ENCODE measurements at places on chromosomes 2 and 18.

GRCh38 chr2:238053191-238053776 is 7.5 kb upstream of the SCLY start:
- no peak for DNase-seq

GRCh38 chr18:10842861-10843260 is 306.5 kb downstream of the PIEZO2 start:
- DNase-seq = no peak

- DNase-seq = no peak
Measured at GRCh38 chr2:19900931-19901441, 797 bp downstream of the TTC32 start.

DNA sequence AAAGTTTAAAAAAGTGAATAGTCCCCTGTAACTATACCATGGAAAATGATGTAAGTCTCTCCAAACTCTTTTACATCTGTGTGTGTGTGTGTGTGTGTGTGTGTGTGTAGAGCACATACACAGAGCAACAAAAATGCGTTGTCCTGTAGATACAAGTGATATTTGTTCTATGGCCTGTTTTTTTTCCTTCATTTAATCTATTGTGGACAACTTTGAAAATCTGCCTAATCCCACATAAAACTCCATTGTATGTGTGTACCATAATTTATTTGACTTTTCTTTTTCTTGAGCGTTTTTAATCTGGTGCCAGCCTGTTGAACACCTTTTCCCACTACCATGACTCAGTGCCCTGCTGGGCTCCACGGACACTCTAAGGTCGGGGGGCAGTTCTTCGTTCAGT is 52.3 kb upstream of the ELOA2 start:
- no peak for DNase-seq

GRCh38 chr2:27308359-27308881 is at the start of gene UCN:
Gene UCN, minus strand, starts transcription at chr2:27308445. Its CDS starts 550 bp downstream, at chr2:27307895.
- DNase-seq = no peak

DNA sequence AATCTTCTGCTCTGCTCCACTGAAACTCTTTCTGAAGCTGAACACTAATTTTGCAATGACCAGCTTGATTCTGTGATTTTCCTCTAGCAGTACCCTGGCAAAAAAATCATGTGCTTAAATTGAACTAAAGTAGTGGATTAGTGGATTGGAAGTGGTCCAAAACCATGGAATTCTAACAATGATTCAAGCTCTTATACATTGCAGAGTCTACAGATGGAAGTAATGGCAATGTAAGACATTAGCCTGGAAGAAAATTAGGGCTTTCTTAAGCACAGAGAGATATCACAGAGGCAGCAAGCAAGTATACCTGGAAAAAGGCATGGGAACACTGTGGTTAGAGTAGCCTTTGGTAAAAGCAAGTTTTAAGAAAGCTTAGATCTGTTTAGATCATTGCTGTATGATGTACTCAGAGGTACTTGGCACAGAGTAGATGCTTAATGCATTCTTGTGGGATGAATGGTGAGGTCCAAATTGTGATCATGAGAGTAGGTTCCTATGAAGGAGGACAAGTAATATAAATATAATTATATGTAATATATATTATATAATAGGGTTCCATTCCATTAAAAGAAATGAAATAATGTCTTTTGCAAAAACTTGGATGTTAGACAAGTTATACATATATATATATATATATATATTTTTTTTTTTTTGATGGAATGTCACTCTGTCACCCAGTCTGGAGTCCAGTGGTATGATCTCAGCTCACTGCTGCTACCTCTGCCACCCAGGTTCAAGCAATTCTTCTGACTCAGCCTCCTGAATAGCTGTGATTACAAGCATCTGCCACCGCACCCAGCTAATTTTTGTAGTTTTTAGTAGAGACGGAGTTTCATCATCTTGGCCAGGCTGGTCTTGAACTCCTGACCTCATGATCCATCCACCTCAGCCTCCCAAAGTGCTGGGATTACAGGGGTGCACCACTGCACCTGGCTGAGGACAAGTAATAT is 172.2 kb upstream of the SCN7A start:
- DNase-seq = no peak

DNA sequence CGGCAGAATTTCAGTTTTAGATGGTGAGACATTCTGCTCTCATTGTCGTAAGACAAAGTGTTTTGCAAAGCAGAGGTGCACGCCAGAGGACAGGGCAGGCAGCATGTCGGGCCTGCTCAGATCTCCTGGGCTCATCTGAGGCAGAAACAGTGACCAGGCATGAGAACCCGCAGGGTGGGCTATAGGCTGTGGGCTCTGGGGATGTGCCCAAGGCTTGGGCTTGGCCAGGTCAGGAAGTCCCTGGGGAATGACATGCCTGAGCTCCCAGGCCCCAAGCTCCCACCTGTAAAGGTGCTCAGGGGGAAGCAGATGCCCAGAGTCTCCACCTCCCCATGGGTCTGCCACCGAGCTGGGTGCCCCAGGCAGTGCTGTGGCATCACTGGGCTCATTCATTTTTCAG is 35.3 kb downstream of the INHBB start:
- DNase-seq = no peak

DNA sequence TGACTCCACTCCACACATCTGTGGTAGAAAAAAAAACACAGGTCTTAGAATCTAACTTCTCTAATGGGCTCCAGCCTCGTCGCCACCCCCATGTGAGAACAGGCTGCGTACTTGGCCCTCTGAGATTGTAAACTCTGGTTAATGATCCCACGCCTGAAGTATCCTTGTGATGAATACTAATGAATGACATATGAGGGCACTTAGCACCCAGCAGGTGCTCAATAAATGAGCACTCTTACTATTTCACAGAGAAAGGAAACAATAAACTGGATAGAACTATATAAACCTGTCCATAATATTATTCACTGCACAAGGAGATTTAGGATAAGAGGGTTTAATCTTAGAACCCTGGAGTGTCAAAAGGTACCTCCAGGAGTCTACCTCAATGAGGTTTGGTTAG is 310.1 kb upstream of the HNRNPA3 start:
- no peak for DNase-seq

DNA sequence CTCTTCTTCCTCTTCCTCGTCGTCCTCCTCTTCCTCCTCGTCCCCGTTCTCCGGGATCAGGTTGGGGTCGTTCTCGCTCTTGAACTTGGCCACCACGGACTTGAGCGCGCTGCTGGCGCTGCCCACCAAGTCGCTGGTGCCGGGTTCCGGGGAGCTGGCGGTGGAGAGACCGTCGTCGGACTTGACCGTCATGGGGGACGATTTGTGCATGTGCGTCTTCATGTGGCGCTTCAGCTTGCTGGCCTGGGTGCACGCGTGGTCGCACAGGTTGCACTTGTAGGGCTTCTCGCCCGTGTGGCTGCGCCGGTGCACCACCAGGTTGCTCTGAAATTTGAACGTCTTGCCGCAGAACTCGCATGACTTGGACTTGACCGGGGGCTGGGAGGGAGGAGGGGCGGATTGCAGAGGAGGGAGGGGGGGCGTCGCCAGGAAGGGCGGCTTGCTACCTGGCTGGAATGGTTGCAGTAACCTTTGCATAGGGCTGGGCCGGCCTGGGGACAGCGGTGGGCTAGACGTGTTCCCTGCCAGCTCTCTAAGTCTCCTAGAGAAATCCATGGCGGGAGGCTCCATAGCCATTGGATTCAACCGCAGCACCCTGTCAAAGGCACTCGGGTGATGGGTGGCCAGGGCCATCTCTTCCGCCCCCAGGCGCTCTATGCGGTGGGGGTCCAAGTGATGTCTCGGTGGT is 91.9 kb downstream of the BCL11A start:
- DNase-seq = no peak

DNA sequence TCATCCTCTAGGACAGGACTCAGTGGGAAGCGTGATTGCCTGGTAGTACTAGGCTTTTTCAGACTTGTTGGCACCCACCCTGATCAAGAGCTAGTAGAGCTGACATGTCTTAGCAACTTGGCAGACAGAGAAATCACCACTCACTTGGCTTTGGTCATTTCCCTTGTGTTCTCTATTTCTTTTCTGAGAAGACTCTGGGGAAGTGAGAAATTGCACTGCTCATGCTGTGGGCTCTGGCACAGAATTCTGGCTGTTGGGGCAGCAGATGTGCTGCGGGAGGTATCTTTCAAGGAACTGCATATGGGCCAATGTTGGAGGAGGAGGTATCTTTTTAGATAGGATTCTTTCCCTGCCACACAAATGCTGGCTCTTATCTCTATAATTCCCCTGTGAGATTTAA is 529.1 kb upstream of the MEX3C start:
- no peak for DNase-seq

- no peak for DNase-seq
Measured at GRCh38 chr2:220833446-220833845, 738.7 kb downstream of the EPHA4 start.

GRCh38 chr2:104215269-104216161 is 638.4 kb upstream of the POU3F3 start:
- no peak for DNase-seq

- no peak for DNase-seq
Measured at GRCh38 chr2:152620985-152621384, 96.3 kb downstream of the PRPF40A start.

DNA sequence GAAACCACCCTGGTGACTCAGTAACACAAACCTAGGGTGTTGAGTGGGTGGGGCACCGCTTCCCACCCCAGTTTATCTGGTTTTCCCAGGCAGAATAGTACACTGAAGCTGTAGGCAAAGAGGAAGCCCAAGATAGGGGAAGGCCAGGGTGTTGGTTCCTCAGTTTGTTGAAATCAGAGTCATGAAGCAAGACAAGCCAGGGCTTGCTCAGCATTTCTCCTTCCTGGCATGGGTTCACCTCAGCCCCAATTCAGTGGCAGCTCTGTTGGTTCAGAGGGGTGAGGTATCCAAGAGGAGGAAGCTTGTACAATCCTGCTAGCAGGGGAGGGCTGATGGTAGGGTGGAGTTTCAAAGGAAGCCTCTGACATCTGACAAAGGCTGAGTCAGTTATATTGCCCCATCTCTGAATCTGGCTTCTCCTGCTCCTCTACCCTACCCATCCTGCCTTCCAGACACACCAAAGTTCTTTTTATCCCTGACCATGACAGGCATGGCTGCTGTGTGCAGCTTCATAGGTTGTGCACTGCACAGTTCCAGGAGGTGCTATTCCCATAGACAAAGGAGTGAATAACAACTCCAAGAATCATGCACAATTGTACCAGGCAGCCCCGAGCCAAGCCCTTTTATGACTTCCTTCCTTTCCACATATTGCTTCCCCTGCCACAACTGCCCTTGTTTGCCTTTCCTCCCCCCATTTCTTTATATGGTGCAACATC is 24.9 kb upstream of the RAB10 start:
- DNase-seq = no peak

DNA sequence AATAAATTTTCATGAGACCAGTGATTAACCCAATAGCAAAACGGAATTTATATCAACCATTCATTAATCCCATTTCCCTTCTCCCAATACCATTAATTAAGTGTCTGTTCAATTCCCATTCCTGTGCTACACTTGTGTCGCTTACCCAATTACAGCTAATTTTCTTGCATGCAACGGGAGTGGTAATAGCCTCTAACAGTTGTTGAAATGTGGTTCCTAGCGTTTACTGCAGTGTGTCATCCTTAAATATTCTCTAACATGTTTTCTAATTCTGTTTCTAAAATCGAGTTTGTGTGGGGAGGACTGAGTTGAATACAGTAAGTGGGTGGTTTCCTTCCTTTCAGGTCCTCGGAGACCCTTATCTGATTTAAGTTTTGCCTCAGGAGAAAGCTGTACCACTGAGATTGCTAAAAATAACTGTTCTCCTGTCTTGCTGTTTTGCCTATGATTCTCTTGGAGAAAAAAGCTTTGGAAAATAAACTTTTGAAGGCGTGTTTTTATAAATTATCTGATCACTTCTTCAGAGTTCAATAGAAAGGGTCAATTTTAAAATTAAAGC is 59.3 kb upstream of the LRRTM1 start:
- no peak for DNase-seq

- DNase-seq = no peak
Measured at GRCh38 chr2:178477443-178478129, 814 bp downstream of the FKBP7 start.

All from T-helper 9 cell (primary cell).